Progenitor cell of endocrine pancreas (in vitro differentiated cells): ENCODE measurements at places on chromosomes 12 and 14. TPM values are rescaled to one million over a fixed set of nuclear protein-coding genes. Genes with fewer than 3 reads are reported as not detected.

DNA sequence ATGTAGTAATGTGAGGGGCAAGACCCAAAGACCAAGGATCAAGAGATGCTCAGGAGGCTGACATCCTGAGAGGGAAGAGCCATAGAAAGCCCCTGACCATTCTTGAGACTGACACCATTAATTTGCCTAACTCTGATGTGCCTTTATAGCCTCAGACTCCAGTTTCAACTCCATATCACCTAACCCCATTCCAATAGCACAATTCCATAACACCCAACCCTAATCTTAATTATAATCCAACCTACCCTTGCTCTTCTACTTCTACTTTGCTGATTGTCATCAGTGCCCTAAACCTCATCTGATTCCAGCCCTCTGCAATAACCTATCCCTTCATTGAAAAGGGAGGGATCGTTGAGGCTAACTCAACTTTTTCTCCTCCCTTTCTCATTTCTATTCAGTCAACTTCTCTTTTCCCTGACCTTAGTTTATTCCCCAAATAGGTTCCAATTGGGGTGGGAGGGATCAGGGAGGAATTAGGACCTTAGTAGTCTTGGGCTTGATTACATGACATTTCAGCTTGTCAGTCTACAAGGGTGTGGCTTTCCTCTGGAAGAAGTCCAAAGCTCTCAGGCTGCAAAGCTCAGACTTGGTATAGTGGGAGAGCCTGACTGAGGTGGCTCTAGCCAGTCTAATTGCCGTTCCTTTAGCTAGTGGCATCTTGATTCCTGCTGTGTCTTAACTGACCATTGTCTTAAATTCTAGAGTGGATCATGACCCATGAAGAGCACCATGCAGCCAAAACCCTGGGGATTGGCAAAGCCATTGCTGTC, 3.1 kb downstream of the PFKM start:
- no peak overlapping the region for H3K4me3 ChIP-seq
- H3K4me1 ChIP-seq, result peaks cover 46% of the 10 kb centered on the region
- H3K27ac ChIP-seq, result no peak overlapping the region
- H3K27me3 ChIP-seq, result no peaks in the 10 kb centered on the region
- DNase-seq, result no peak

Gene KRT71
- not detected in 2 replicates for total RNA-seq

Gene RTL1
- total RNA-seq, result 159 and 161 TPM in 2 replicates

Gene DNAH10
- total RNA-seq, result 0.47 and 1.0 TPM in 2 replicates

Gene OAS2
- not detected in 2 replicates for total RNA-seq

DNA sequence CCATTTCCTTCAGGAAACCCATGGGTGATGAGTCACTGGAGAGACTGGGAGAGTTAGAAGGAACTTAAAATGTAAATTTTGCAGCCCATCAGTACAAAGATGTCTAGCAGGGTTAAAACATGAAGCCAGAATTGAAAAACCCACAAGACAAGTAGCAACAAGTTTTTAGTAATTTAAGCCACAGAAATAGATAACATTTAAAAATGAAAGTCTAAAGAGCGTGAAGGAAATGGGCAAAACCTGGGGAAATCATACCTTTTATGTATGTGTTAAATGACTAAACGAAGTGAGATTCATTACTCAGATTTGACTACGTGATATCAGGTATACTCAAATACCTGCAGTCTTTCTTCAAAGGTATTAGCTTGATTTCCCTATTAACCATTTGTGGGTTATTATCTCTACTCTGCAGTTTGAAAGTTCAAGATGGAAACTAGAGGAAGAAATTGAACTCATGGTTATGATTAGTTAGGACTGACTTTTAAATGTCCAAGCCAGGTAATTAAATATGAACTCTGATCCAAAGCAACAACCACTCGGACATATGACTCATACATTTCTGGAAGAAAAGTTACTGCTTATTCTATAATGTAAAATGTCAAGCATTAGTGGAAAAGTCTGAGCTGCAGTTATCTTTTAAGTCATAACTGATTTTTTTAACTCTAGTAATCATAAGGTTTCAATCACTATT, 84.1 kb downstream of the ITPR2 start:
- peaks cover 2% of the 10 kb centered on the region for H3K4me1 ChIP-seq
- peaks cover 5% of the 10 kb centered on the region for H3K36me3 ChIP-seq
- no peak overlapping the region for H3K4me3 ChIP-seq
- no peaks in the 10 kb centered on the region for H3K27me3 ChIP-seq
- DNase-seq, result no peak

Gene TMEM30B
- 28.1 and 29.4 TPM in 2 replicates for total RNA-seq

DNA sequence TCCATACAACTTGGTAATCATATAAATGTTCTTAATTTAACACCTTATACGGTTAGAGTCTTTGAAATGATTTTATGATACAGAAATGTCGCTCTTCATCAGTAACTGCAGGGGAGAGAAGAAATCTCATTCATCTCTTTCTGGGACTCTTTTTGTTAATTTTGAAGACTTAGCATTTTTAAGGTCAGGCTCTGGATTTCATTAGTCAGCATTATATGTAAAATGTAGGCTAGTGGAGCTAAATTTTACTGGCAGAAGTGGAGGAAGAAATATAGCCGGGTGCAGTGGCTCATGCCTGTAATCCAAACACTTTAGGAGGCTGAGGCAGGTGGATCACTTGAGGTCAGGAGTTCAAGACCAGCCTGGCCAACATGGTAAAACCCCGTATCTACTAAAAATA, 4.7 kb upstream of the PTGR2 start:
- no peak overlapping the region for H3K4me3 ChIP-seq
- no peak for DNase-seq
- peaks cover 10% of the 10 kb centered on the region for H3K4me1 ChIP-seq
- no peak overlapping the region for H3K27ac ChIP-seq
- no peaks in the 10 kb centered on the region for H3K27me3 ChIP-seq

Gene MDGA2
- 0.19 and 0.55 TPM in 2 replicates for total RNA-seq

DNA sequence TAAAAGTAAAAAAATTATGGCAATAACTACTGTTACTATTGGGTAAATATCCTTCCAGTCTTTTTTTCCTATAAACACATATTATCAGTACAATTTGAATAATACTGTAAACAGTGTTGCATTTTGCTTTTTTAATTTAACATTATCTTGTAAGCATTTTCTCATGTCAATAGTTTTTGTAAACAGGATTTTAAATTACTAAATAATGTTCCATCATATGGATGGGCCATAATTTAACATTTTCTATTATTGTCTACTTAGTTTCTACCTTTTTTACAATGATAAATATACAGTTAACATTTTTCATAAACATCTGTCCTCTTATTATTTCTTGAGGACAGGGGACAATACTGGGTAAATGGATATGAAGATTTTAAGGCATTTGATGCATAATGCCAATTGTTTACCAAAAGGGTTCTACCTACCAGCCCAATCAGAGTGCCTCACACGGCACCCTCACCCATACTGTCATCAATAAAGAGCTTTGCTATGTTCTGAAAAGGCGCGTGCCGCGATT, 759 bp upstream of the ACVR1B start:
- peaks cover 30% of the 10 kb centered on the region for H3K4me1 ChIP-seq
- DNase-seq, result no peak
- H3K27ac ChIP-seq, result peak overlapping the region; percentile 73
- peak overlapping the region; percentile 90 for H3K4me3 ChIP-seq
- H3K27me3 ChIP-seq, result peaks cover 33% of the 10 kb centered on the region

DNA sequence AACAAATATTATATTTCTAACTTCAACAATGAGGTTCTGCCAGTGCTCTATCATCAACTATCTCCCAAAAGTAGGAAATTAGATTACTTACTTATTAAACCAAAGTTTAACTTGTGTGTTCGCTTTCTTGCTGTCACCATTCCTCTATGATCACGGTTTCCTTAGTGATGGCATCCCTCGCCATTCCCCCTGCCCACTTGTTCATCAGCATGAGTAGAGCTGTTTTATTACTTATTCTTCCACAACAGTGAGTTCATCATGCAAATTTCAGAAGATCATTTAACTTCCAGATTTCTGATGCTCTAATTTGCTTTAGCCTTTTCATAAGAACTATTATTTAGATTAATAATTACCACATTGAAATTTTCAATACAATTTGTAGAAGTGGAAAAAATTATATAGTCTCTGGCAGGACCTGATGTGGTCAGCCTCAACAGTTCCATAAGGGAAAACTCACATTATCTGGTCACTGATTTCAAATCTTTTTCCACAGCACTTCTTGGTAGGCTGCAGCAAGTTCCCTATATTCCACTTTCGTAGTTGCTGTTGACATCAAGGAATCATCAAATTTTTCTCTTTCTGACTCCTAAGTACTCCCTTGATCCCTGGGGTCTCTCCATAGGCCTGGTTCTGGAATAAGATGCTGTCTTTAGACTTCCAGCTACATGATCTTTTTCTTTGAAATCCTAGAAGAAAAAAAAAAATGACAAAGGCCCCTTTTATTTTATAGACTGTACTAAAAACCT, 174.6 kb downstream of the RASSF9 start:
- H3K4me1 ChIP-seq, result no peaks in the 10 kb centered on the region
- DNase-seq, result no peak
- H3K27ac ChIP-seq, result no peak overlapping the region
- H3K36me3 ChIP-seq, result peaks cover 3% of the 10 kb centered on the region
- no peaks in the 10 kb centered on the region for H3K27me3 ChIP-seq

DNA sequence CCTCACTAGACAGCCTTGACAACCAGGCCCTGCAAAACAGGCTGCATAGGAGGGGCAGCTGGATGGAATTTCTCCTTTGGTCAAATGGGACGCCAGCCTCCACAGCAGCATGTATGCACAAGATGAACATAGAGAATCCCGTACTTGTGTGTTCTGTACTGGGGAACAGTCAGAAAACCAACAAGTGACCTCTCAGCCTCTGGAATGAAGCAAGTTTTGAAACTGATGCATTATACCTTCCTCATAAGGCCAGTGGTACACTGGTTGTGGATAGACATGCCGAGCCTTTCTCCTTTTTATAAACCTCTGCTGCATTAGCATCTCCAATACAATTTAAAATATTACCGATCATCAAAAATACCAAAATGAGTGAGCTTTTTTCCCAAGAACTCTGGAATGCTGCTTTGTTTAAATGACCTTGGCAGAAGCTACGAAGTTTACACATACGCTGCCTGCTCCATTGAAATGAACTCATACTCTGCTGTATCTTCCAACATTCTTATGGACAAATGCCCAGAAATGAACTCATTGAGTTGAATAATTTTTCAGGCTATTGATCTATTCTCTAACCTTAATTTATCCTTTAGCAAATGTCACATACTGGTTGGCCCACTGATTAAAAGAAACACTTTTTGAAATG, 47.6 kb upstream of the FERMT2 start:
- H3K4me3 ChIP-seq, result no peak overlapping the region
- H3K27ac ChIP-seq, result no peak overlapping the region
- no peaks in the 10 kb centered on the region for H3K36me3 ChIP-seq
- DNase-seq, result no peak
- H3K27me3 ChIP-seq, result no peaks in the 10 kb centered on the region

DNA sequence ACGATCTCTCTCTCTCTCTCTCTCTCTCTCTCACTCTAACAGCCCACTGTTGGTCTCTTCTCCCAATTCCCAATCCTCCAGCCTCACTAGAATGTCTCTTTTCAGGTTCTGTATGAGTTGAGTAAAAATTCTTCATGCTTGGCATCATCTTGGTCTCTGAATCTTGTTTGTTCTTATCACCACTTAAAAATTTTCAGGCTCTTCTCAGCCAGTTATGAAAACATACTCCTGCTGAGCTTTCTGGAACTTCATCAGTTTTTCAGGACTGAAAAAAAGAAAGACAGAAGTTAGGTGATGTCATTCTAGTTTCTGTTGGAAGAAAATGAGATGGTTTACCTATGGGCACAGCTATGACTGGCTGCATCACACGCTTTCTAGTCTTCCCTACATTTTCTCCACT, 11.5 kb upstream of the IL22 start:
- no peaks in the 10 kb centered on the region for H3K36me3 ChIP-seq
- no peak overlapping the region for H3K4me3 ChIP-seq
- H3K27ac ChIP-seq, result no peak overlapping the region
- H3K4me1 ChIP-seq, result no peaks in the 10 kb centered on the region

DNA sequence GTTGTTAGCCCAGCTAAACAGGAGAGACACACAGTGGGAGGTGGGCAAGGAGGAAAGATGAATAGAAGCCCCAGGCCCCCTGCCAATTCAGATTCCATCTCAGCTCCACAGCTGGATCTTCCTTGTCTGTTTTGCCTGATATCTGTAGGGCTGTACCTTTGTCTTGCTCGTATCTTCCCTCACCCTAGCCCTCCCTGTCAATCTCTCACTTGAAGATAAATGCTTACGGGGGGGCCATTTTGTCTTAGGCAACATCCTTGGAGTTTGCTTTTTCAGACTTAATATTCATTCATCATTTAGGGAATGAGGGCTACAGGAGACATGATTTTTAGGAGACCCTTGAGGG, 2.4 kb downstream of the KIF5A start:
- peaks cover 4% of the 10 kb centered on the region for H3K4me1 ChIP-seq
- no peak overlapping the region for H3K27ac ChIP-seq
- no peak for DNase-seq
- no peak overlapping the region for H3K4me3 ChIP-seq
- no peaks in the 10 kb centered on the region for H3K36me3 ChIP-seq

Gene P2RX2
- total RNA-seq, result 0.19 TPM in 1 of 2 replicates, not detected in the other

- H3K27me3 ChIP-seq, result peaks cover 88% of the 10 kb centered on the region
- peaks cover 13% of the 10 kb centered on the region for H3K4me1 ChIP-seq
- DNase-seq, result no peak
- no peak overlapping the region for H3K4me3 ChIP-seq
Measured at GRCh38 chr14:56812364-56813141, 2.3 kb upstream of the OTX2 start.

Gene PAPLN
- 2.0 and 2.7 TPM in 2 replicates for total RNA-seq

Gene PRH2
- total RNA-seq, result not detected in 2 replicates

- no peaks in the 10 kb centered on the region for H3K36me3 ChIP-seq
- no peaks in the 10 kb centered on the region for H3K27me3 ChIP-seq
- peaks cover 6% of the 10 kb centered on the region for H3K4me1 ChIP-seq
- no peak overlapping the region for H3K27ac ChIP-seq
- H3K4me3 ChIP-seq, result no peak overlapping the region
Measured at GRCh38 chr14:78612666-78613065, 442.5 kb downstream of the NRXN3 start.

DNA sequence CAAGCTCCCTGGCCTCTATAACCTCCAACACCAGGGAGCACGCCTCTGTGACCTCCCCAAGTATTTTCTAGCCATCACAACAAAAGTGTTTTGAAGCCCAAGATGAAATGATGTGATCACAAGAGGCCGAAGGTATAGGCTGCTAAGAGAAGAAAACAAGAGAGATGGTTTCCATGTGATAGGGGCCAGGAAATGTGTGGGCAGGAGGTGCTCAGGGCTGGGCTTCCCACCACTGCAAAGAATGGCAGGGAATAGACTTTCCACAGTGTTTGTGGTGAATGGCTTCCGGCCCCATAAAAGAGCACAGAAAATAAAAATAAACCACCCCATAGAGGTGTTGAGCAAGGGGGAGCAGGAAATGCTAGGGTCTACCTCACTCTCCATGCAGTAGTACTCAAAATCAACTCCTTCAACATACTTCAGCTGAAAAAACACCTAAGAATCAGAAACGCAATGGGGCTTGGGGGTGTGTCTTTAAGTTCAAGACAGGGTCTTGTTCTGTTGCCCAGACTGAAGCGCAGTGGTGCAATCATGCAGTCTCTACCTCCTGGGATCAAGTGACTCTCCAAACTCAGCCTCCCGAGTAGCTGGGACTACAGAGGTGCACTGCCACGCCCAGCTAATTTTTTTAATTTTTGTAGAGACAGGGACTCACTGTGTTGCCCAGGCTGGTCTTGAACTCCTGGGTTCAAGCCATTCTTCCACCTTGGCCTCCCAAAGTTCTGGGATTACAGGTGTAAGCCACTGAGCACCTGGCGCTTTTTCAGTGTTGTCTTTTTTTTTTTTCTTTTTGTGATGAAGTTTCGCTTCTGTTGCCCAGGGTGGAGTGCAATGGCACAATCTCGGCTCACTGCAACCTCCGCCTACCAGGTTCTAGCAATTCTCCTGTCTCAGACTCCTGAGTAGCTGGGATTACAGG, 27.1 kb downstream of the DAD1 start:
- peak overlapping the region; percentile 27 for H3K4me3 ChIP-seq
- peaks cover 6% of the 10 kb centered on the region for H3K36me3 ChIP-seq
- peaks cover 54% of the 10 kb centered on the region for H3K4me1 ChIP-seq
- H3K27me3 ChIP-seq, result no peaks in the 10 kb centered on the region
